ENCODE measurements at places on chromosomes 3 and 15.

- DNase-seq = no peak
Observed at GRCh38 chr3:89049119-89049518, 58.3 kb upstream of the EPHA3 start.

DNA sequence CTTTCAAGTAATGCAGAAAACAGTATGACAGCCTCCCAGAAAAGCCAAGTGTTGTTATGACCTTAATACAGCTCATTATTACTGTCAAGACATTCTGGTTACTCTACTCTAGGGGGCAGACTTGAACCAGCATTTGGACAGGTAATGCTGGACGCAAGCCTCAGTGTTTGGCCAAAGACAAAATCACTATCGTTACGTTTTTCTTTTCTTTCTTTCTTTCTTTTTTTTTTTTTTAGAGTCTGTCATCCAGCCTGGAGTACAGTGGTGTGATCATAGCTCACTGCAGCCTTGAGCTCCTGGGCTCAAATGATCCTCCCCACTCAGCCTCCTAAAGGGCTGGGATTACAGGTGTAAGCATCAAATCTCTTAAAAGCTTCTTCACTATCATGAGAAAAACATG, 29.4 kb upstream of the TMEM45A start:
- no peak for DNase-seq

GRCh38 chr15:40115670-40116093, 7.0 kb upstream of the BMF start:
- DNase-seq = no peak

GRCh38 chr15:63764124-63764803, 69.5 kb downstream of the HERC1 start:
- no peak for DNase-seq

GRCh38 chr3:71083726-71084131, 499.8 kb downstream of the FOXP1 start:
- DNase-seq = no peak

DNA sequence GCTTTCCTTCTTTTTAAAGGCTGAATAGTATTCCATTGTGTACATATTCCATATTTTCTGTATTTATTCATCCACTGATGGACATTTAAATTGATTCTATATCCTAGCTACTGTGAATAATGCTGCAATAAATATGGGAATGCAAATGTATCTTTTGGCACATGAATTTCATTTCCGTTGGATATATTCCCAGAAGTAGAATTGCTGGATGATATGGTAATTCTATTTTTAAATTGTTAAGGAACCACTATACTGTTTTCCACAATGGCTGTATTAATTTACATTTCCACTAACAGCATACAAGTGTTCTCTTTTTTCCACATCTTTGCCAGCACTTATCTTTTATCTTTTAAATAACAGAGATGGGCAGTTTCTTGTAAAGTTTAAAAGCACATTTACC, 302.7 kb downstream of the CTNNB1 start:
- no peak for DNase-seq

DNA sequence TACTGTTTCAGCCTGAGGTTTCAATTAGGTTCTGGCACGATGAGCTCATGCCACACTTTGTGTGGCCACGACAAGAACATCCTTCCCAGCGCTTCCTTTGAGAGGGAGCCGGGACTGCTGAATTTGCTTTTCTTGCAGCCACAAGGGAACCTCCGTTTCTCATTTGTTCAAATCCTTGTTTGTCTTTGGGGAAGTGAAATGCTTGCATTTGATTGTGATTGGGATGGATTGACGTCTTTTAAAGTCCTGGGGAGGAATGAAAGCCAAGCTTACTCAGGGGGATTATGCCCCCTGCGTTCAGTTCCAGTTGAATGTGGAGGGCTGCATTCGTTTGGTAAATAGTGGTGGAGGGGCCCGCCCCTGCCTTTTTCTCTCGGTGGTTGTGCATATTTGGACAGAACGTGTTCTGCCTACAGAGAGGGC, 277.6 kb downstream of the THSD4 start:
- no peak for DNase-seq

DNA sequence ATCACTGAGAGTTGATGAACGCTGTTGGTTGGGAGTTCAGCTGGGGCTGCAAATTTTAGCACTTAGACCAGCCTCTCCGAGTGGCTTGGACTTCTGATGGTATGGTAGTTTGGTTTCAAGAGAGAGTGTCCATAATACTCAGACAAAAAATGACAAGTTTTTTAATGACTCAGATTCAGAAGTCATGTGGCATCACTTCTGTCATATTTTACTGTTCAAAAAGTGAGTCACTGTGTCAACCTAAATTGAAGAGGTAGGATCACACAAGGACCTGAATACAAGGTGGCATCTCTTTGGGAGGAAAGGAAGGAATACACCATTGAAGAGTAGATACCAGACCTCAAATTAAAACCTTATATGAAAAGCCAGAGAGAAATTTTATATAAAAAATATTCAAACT, 99.1 kb upstream of the CHMP2B start:
- DNase-seq = no peak

DNA sequence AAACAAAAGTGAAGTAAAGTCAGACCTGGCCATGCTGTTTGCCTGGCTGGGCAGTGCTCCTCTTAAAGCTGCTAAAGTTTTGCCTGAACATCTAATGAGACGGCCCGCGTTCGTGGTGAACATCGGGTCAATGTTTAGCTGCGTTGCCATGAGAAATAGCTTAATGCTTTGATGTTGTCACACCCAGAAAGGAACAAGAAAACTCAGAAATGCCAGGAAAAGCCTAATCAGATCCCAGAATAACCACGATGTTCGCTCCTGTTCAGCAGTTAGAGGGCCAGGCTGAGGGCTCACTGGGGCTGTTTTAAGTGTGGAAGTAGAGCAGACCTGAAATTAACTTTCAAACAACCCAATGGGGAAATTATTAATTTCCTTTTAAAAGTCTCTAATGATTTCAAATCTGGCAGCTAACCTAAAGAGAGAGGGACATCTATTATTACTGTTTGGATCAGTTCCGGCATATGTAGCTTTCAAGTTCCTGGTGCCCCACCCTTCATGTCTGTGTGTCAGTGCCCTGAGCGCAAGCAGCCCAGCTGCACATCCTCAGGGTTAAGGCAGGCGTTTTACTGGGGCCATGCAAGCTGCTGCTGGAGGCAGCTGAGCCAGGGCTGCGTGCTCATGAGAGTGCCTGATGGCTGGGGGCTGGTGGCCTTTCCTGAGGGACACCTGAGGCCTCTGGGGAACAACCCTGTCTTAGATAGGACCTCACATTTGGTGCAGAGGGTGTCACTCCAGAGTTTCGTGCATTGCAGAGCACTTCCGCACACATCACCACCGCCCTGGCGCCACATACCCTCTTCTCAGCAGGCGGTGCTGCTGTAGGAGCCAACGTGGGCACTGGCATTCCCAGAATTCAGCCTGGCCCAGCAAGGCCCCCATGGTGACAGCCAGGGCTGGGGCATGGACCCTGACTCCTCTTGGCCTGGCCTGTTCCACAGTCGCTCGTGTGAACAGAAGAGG, 76.6 kb downstream of the LRRK1 start:
- DNase-seq = no peak

DNA sequence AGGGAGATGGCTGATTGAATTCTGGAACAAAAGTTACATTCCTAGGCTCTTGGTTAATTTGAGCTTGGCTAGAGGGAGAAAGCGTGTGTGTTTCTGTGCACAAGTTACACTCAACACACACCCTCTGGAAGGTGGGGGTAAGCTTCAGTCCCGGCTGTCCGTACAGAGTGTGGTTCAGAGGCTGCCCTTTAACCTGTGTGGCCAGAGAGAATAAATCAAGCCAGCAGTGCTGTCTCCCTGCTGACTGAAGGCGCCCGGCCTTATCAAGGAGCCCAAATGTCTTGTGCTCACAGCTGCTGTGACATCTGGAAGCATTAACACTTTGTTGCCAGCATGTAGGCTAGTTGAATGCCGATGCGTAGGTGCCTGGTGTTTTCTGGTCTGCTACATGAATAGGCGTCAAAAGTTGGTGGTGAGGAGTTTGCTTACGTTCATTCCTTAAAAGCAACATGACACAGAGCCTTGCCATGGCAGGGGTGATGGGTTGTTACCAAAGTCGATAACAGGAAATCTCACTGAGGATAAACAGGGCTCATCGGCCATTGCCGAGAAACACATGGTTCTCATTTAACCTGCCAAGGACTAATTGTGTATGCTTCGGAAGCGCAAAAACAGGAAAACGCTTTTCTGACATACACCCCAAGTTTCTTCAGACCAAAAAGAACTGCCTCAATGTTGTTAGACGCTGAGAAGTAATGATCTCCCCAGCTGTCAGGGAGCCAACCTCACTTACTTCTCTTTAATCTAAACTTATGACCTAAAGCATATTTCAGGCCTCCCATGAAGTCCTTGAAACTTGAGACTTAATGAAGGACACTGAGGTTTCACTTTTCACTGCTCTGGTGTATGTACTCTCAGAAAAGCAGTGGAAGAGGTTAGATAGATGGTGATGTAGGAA, 95.8 kb upstream of the CTDSPL start:
- no peak for DNase-seq

All from stimulated activated CD8-positive, alpha-beta memory T cell treated with anti-CD3 and anti-CD28 coated beads, Interleukin-7, amount 100 ng/mL, for 48 hours (primary cell).